NCI-H1105 treated with DMSO at 0.1 percent for 48 hours (cell line): ENCODE measurements at places on chromosomes 5 and 9.

- DNase-seq = no peak
These were observed 24.4 kb upstream of the FIBCD1 start for GRCh38 chr9:130963337-130963908.

DNA sequence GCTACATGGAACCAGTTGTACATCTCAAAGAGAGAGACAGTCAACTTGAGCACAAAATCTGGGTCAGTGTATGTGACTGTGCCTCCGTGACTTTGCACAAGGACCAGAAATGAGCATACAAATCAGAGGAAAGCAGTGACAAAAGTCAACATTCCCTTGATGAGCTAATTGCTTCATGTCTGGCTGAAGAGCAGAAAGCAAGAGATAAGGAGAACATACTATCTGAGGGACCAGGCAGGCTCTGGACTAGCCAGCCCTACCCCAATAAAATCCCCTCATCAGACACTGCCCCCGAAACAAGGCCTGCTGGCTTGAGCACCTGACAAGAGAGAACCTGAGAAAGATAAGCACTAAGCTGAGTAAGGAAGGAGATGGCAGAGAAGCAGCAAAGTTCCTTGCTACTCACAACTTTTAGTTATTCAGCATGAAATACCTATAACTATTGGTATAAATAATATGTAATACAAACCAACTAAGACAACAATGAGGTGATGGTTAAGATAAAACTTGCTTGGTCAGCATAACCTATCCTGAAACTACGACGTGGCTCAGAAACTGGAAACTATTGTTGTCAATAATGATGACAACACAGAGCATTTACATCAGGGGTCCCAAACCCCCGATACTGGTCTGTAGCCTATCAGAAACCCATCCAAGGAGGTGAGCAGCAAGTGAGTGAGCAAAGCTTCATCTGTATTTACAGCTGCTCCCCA is 9.5 kb downstream of the SIL1 start:
- DNase-seq = no peak

- no peak for DNase-seq
These were observed 2.5 kb downstream of the GPR151 start for GRCh38 chr5:146513462-146513861.

- no peak for DNase-seq
These were observed 28.2 kb upstream of the CCNB1 start for GRCh38 chr5:69138766-69139165.

GRCh38 chr9:28264368-28264767 is 691.1 kb upstream of the C9orf72 start:
- no peak for DNase-seq

DNA sequence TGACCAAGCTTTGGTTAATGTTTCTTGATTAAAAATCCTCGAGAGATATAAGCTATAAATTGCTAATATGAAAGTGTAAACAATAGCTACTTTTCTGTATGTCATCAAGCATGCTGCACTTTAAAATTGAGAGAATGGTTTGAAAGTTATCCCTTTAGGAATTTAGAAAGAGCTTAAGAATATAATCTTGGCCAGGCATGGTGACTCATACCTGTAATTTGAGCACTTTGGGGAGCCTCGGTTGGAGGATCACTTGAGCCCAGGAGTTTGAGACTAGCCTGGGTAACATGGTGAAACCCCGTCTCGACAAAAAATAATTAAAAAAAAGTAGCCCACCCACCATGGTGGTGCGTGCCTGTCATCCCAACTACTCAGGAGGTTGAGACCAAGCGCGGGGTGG is 12.2 kb upstream of the MROH2B start:
- DNase-seq = no peak

- DNase-seq = no peak
These were observed 20.3 kb downstream of the POU5F2 start for GRCh38 chr5:93721071-93721470.
